ENCODE measurements at places on chromosomes 2 and 18. TPM values are rescaled to one million over a fixed set of nuclear protein-coding genes. Genes with fewer than 3 reads are reported as not detected.
A peak's percentile ranks its signal among the peaks of the same experiment; 100 is the strongest.

DSG4 gene
- total RNA-seq: not detected

TUBA3E gene
- total RNA-seq: not detected

PLEKHB2 gene
- total RNA-seq: 58.5 TPM

DNA sequence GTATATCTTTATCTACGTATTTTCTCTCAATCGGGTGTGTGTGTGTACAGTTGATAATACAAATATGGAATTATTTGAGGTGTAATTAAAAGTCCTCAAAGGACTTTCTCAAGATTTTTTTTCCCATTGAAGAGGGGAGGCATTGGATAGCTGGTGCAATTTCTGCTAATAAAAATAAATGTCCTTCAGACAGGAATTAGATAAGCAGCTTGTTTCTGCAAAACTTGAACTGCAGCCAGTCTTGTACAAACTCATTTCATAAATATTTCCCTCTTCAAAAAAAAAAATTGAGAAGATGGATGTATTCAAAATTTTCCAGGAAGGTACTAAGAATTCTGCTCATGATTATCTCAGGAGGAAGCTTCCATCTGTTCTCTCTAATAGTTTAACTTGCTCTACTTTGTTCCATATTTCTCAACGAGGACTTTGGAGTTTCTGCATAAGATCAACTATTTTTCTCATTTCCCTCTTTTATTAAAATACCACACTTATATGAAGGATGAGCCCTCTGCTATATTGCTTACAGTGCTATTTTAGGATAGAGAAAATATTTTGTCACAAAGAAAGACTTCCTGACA lies 33.0 kb upstream of the GLS start:
- H3K36me3 ChIP-seq: no peaks in the 10 kb centered on the region
- no peak overlapping the region for H3K27ac ChIP-seq
- DNase-seq: no peak
- peaks cover 18% of the 10 kb centered on the region for H3K4me1 ChIP-seq
- no peaks in the 10 kb centered on the region for H3K27me3 ChIP-seq

DNA sequence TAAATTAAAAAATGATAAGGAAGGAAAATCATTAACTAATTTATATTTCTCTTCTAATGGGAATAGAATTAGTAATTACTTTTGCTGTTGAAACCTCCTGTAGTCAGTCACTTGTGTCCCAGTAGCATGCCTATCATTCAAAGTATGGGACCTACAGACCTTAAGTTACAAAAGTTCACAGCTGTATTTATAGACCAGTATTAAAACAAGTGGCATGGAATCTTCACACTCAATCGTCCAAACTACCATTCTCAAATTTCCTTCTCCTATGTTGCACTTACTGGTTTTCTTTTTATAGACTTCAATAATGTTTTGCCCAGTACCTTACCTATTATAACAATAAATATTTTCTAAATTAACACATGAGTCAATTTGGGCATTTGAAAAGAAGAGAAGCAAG lies 639.9 kb downstream of the ERBB4 start:
- H3K4me1 ChIP-seq: no peaks in the 10 kb centered on the region
- H3K4me3 ChIP-seq: no peak overlapping the region
- no peak for DNase-seq
- H3K27me3 ChIP-seq: no peaks in the 10 kb centered on the region
- no peak overlapping the region for H3K27ac ChIP-seq
- H3K36me3 ChIP-seq: no peaks in the 10 kb centered on the region

- H3K27ac ChIP-seq: no peak overlapping the region
- H3K27me3 ChIP-seq: peaks cover 91% of the 10 kb centered on the region
- no peak overlapping the region for H3K4me3 ChIP-seq
- DNase-seq: no peak
Measured at GRCh38 chr2:176178757-176179295, 9.6 kb upstream of the HOXD1 start.

DNA sequence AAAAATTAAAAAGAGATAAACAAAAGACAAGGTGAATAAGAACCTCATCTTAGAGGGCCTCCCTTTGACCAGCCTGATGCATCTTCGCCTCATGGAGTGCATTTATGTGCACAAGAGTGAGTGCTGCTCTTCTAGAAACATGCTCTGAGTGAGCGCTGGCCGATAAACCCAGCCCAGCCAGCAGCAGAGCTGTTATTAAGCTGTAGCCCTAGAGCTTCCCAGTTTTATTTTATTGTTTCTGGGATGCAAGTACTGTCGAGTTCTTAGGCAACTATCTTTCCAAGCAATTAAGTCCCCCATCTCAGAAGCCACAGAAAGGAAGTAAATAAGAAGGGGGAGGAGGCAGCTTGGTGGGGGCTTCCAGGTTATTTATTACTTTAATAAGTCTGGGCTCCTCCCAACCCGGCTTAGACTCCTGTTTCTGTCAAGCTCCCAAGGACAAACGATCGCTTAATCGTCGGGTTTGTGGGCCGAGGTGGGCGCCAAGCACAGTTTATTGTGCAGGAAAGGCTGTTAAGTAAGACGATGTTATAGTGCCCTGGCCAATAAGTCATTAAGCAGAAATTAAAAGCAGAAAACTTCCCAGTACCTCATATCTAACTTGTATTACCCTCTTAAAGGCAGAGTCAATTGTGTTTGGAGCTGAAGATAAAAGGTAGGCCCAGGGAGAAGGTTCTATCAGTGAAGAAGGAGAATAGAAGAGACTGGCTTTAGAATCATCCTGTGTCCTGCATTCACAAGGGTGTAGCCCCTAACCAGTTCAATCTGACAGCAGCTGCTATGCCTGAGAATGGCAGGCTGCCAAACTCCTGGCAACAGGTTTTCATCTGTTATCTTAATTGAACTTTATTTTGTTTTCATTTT lies 176.3 kb downstream of the PIK3C3 start:
- peaks cover 7% of the 10 kb centered on the region for H3K27me3 ChIP-seq
- H3K36me3 ChIP-seq: no peaks in the 10 kb centered on the region
- no peak overlapping the region for H3K4me3 ChIP-seq
- no peaks in the 10 kb centered on the region for H3K4me1 ChIP-seq

DNA sequence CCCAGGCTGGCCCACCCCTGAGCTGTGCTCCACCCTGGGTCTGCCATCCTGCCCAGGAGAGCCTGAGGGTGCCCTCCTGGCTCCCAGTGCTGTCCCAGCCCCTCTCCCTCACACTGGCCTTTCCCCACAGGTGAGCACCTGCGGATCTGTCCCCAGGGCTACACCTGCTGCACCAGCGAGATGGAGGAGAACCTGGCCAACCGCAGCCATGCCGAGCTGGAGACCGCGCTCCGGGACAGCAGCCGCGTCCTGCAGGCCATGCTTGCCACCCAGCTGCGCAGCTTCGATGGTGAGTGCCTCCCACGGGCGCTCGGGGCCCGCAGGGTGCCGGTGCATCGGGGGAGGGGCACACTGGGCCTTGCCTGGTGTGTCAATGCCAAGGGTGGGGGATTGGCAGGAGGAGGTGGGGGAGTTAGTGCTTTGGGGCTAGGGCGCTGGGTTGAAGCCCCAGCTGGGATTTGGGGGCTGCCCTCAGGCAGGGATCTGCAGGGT lies 23.5 kb downstream of the GPC1 start:
- no peak for DNase-seq
- peaks cover 26% of the 10 kb centered on the region for H3K27me3 ChIP-seq
- H3K36me3 ChIP-seq: no peaks in the 10 kb centered on the region
- peaks cover 1% of the 10 kb centered on the region for H3K4me1 ChIP-seq
- no peak overlapping the region for H3K27ac ChIP-seq

GRCh38 chr2:88642278-88642677 lies 15.0 kb upstream of the EIF2AK3 start:
- DNase-seq: no peak
- H3K27ac ChIP-seq: no peak overlapping the region
- peaks cover 71% of the 10 kb centered on the region for H3K4me1 ChIP-seq

DNA sequence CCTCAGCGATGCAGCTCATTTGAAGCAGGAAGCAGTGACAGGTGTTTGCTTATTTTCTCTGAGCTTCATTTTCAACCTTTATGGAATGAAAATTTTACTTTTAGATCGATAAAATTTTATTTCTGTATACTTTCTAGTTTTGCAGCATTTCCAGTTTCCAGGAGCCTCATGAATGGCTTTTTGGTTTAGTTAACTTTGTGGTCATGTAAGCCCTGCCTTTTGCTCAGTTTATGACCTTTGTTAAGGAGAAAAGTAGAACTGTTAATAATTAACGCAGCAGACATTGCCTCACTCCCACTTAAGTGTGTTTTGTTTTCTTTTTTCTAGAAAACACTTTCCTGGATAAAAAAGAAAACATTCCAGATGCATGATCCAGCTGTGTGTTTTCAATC lies 4.4 kb upstream of the FARP2 start:
- H3K36me3 ChIP-seq: peaks cover 49% of the 10 kb centered on the region
- H3K4me1 ChIP-seq: peaks cover 8% of the 10 kb centered on the region
- H3K27ac ChIP-seq: peak overlapping the region; percentile 19
- DNase-seq: no peak
- no peaks in the 10 kb centered on the region for H3K27me3 ChIP-seq

- H3K27ac ChIP-seq: no peak overlapping the region
- H3K4me1 ChIP-seq: no peaks in the 10 kb centered on the region
- no peaks in the 10 kb centered on the region for H3K27me3 ChIP-seq
- H3K36me3 ChIP-seq: no peaks in the 10 kb centered on the region
- DNase-seq: no peak
Measured at GRCh38 chr2:6554466-6554865, 311.2 kb downstream of the CMPK2 start.

GRCh38 chr18:34224423-34225217 lies at the start of gene NOL4:
NOL4 (minus strand) TSS chr18:34224913; CDS start chr18:34223253, 1,660 bp downstream.
- H3K36me3 ChIP-seq: peaks cover 3% of the 10 kb centered on the region
- no peaks in the 10 kb centered on the region for H3K4me1 ChIP-seq
- no peak within 1 kb of the TSS for H3K27ac ChIP-seq
- no peak for DNase-seq
- no peak within 1 kb of the TSS for H3K4me3 ChIP-seq
- H3K27me3 ChIP-seq: peaks cover 29% of the 10 kb centered on the region

DNA sequence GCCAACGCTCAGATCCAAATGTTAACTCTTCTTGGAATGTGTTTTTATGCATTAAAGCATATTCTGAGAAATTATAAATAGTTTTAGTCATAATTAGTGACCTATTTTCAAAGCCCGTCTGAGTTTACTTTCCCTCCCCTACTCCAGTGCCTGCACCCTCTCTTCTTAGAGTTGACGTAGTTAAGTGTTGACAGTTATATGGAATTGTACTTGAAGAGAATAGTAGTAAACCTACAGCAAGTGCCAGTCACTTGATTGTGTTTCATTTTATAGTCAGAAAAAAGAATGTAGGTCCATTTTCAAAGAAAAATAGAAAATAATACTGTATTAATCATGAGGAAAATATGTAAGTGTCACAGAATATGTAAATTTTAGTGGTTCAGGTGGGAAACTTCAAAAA lies 41.2 kb downstream of the ZCCHC2 start:
- no peak overlapping the region for H3K4me3 ChIP-seq
- H3K27me3 ChIP-seq: no peaks in the 10 kb centered on the region
- peaks cover 86% of the 10 kb centered on the region for H3K36me3 ChIP-seq
- DNase-seq: no peak

- DNase-seq: no peak
- H3K4me3 ChIP-seq: no peak overlapping the region
- H3K36me3 ChIP-seq: no peaks in the 10 kb centered on the region
- no peaks in the 10 kb centered on the region for H3K4me1 ChIP-seq
- H3K27me3 ChIP-seq: no peaks in the 10 kb centered on the region
- H3K27ac ChIP-seq: no peak overlapping the region
Measured at GRCh38 chr2:231222318-231223000, 24.0 kb downstream of the ARMC9 start.

- no peaks in the 10 kb centered on the region for H3K36me3 ChIP-seq
- no peaks in the 10 kb centered on the region for H3K27me3 ChIP-seq
- H3K27ac ChIP-seq: no peak overlapping the region
- DNase-seq: no peak
- H3K4me1 ChIP-seq: no peaks in the 10 kb centered on the region
Measured at GRCh38 chr2:120776649-120777048, 41.0 kb downstream of the GLI2 start.

GRCh38 chr18:9365406-9365805 lies 30.8 kb downstream of the TWSG1 start:
- H3K4me1 ChIP-seq: no peaks in the 10 kb centered on the region
- no peak for DNase-seq
- no peak overlapping the region for H3K4me3 ChIP-seq
- peaks cover 19% of the 10 kb centered on the region for H3K36me3 ChIP-seq
- H3K27ac ChIP-seq: no peak overlapping the region

DNA sequence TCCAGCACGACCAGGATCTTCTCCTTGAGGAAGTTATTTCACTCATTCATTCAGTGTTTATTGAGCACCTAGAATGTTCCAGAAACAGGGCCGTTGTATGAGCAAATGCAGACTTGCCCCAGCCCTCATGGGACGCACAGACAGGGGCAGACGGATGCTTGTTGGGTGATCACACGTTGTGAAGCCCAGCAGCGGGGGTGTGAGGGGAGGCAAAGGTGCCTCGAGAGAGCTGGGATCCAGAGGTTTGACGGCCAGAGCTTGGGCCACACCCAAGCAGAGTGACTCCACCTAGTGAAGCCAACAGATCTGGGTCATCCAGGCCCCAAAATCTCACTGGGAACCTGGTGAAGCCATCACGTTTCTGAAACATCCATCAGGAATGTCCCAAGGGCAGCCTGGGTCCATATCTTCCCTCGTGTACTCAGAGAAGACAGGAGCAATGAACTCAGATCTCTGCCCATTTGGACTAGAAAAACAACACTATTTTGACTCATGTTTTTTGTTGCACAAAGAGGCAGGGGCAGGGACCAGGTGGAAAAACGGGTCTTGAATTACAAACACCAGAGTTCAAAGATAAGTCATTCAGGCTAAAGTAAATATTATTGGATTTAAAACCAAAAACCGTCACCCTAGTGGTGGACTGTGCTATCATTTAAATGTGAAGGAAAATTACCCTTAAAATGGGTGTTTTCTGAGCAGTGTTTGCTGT lies 54.9 kb upstream of the RBM44 start:
- H3K27ac ChIP-seq: peak overlapping the region; percentile 56
- peaks cover 35% of the 10 kb centered on the region for H3K36me3 ChIP-seq
- peaks cover 18% of the 10 kb centered on the region for H3K4me1 ChIP-seq
- no peak for DNase-seq

DNA sequence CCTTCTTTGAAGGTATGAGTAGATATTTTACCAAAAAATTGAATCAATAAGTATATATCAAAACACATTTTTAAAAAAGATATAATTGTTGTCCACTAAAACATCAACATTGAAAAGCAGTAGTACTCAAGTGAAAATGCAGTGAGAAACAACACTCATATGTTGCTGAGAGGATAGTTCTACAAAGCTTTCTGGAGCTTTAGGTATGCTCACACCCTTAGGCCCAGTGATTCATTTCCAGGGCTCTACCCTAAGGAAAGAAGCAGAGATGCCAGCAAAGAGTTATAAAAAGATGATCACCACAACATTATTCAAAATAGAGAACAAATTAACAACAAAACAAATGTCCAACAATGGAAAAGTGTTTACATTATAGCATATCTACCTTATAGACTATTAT lies 197.3 kb upstream of the CCDC150 start:
- H3K4me3 ChIP-seq: no peak overlapping the region
- DNase-seq: no peak
- no peak overlapping the region for H3K27ac ChIP-seq

DNA sequence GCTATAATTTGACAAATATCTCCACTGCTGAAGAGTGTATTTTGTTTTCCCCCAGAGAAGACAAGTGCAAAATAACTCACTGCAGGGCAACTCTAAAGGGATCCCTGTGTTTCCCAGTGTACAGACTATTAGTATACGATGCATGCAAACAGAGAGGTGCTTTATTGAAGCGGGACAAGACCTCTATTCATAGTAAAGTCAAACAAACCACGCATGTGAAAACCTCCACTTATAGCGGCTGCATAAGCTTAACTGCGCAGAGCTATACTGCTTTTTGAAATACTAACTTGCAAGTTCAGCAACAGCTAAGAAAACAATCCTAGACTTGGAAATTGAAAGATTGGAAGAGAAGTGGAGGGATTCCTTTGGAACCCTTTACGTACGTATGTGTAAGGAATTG lies 15.6 kb downstream of the RNF144A start:
- H3K27ac ChIP-seq: no peak overlapping the region
- H3K27me3 ChIP-seq: no peaks in the 10 kb centered on the region
- H3K36me3 ChIP-seq: peaks cover 26% of the 10 kb centered on the region

All from activated CD8-positive, alpha-beta memory T cell treated with anti-CD3 and anti-CD28 coated beads, Interleukin-2, amount 10 ng/mL, durations not matched to agents 7 days and 5 days (primary cell).